Hippocampal formation (tissue), 2 donors: ENCODE measurements at places on chromosomes 7 and 10.

- no peak for DNase-seq
These were observed 15.2 kb upstream of the COMTD1 start for GRCh38 chr10:75250934-75251333.

- DNase-seq, result no peak
These were observed 83.2 kb downstream of the USP6NL start for GRCh38 chr10:11528286-11528685.

- DNase-seq, result no peak
These were observed 267.2 kb downstream of the GLRX3 start for GRCh38 chr10:130403153-130404075.

DNA sequence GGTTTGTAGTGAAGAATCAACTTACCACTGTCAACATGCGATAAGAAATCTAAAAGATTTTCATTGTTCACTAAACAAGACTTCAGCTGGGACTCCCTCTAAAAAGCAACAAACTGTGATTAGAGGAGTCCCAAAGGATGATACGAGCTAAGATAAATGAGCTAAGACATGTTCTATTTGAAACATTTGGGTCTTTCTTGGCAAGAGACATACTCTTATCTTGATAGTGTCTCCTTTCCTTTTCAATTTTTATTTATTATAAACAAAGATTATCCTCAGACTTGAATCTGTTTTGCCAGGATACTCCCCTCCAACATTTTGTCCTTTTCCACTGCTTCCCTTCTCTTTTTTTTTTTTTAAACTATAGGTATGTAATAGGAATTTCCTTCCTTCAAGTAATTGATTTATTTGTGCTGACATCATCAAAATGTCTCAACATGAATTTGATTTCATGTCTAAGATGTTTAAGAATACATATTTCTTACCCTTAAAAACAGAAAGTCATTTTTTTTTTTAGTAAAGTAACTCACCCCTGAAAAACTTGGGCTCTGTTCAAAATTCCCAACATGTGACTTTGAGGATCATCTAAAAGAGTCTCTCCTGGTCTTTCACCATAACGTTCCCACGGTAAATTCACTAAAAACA lies 158.4 kb upstream of the NRP1 start:
- DNase-seq, result no peak

DNA sequence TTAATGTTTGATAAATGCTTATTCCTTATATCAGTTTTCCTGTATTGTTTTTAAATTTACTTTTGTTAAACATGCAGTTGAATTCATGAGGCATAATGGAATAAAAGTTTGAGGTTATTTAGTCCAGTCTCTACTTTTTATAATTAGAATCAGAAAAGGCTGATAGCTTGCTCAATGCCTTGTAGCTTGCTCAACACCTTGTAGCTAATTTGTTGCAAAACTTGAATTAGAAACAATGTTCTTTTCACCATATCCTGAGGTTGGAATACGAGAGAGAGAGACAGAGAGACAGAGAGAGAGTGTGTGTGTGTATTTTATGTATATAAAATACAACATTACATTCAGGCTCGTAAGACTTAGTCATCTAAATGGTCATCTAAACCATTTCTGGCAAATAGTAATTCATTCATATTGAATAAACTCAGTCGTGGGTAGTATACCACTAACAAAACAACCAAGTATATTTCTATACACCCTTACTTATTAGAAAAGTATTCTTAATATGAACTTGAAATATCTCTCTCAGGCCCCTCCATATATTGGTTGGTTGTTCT lies 243.5 kb downstream of the ADK start:
- DNase-seq, result no peak

DNA sequence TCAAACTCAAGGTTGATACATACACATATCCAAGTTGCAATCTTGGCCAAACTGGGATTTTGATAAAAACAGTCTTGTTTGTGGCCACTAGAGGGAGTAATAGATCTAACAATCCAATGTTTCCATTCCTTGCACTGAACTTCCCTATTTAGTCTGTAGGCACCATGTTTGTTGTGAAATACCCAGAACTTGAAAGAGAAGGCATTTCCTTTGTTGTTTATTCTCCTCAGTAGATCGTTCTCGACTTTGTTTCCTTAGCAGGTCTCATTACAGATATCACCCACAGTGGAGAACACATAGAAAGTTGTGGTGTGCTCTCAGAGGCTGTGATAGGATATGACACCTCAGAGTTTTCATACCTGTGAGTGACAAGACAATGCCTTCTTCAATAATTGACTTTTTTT lies 70.3 kb upstream of the MXI1 start:
- peak; percentile 96 for DNase-seq

DNA sequence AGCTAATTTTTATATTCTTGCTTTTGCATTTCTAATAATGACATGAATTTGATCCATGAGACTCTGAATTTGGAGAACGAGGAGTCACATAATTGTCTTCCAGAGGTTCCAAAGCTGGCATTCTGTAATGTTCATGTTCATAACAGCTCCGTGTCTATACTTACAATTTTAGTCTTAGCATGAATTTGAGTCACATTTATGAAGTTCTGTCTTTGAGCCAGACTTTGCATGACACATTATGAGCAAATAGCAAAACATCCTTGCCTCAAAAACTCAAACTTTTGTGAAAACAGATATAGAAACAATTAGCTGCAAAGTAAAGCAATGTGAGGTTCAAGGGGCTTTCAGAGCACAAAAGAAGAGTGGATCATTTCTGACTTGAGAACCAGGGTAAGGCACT lies 44.5 kb upstream of the CAV2 start:
- DNase-seq, result no peak

DNA sequence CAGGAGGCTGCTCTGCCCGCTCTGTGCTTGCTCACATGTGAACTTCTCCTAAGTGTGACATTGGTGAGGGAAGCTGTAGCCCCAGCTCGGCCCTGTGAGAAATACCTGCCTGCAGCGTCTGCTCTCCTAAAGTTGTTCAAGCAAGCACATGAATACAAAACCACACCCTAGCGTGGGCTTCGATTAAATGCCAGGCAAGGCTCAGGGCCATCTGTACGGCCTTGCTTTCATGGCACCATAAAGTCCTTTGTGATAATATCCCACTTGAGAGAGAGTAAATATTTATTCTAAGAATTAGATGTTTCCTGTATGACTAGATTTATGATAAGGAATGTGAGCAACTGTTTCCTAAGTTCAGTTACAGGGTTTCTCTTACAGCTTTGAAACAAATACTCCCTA lies 262.8 kb upstream of the KLF14 start:
- no peak for DNase-seq

DNA sequence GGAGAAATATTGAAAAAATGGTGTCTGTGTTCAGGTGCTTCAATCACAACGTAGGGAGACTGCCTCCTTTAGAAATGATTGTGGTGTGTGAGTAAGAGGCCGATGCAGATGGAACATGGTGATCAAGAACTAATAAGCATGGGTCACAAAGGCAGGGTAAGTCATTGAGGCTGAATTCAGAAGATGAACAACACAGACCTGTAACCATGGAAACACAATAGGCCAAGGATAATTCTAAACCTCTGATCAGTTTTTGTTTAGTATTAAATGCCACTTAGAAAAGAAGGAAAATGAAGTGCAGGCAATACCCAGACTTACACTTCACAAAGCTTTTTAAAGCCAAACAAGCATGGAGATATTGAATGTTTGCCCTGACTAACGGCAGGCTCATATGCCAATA lies 32.8 kb upstream of the TAS2R16 start:
- no peak for DNase-seq

GRCh38 chr10:124091646-124092249 lies 1.6 kb downstream of the CHST15 start:
- no peak for DNase-seq

GRCh38 chr7:80905334-80905733 lies 13.5 kb downstream of the SEMA3C start:
- no peak for DNase-seq

GRCh38 chr10:132765435-132765834 lies 20.5 kb downstream of the NKX6-2 start:
- DNase-seq, result peak; percentile 35

GRCh38 chr7:767941-768731 lies 41.1 kb upstream of the PRKAR1B start:
- DNase-seq, result no peak

GRCh38 chr7:148911626-148912025 lies 27.5 kb upstream of the EZH2 start:
- DNase-seq, result no peak

DNA sequence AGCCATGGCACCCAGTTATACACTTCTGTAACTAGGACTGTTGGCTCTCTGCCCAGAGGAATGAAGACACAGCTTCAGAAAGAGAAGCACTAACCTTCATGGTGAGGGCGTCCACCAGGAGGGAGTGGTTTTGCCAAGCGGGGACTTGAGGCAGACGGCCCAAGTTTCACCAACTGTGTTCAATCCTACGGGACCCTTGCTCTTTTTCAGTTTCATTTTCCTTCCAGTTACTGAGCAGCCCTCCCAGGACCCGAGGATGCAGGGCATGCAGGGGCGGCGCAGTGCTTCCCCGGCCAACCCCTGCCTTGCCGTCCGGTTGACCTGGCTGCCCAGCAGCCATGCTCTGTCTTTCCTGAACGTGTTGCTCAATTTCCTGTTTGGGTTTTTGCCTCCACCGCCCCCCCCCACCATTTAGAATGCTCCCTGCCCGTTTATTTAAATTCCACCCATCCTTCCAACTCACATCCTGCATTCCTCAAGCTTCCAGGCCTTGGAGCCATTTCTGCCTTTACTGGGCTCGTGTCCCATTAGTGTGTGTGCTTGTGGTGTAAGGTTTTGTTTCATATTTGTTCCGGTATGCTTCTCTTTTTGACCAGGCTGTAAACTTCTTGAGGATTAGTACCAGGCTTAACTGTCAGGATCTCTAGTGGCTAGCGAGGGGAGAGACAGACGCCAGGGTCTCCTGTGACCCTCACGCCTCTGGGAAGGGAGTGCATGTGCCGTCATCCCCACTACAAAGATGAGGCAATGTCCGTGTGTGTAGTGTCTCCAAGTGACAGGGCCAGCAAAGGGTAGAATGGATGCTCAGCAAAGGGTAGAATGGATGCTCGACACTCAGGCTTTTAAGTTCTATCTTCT lies 31.6 kb downstream of the IL15RA start:
- peak; percentile 27 for DNase-seq

DNA sequence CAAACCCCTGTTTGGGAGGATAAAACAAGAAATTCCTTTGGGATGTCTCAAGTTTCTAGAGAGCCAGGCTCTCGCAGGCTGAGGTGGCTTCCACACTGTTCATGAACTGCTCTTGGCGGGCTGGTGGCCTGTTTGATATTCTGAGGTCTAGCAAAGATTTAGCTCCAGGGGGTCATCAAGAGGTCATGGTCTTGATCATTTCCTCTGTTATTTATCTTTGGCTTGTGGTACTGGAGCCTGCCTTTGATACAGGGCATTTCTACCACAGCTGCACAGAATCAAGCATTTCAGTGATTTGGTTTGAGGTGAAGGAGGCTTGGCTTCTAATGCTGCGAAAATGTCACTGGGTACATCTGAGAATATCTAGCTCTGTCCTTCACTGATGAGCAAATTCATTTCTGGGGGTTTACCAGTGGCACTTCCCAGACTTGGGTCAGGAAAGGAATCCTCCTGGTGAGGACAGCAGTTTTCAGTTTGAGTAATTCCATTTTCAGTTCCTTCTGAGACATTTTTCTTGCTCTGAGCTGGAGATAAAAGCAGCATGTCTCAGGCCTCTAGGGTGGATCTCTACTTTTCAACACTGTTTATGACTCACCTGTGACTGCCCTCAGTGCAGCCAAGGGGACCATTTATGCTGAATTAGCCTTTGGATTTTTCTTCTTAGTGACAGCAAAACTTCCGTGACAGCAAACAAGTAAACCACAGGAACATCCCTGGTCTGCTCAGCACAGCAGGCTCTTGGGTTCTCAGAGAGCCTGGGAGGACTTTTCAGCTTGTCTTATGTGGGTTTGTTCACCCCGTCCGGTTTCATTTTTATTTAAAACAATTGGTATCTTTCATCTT lies 312.0 kb downstream of the RNLS start:
- no peak for DNase-seq

- DNase-seq, result no peak
These were observed 81.5 kb downstream of the ARL4A start for GRCh38 chr7:12768948-12769347.

DNA sequence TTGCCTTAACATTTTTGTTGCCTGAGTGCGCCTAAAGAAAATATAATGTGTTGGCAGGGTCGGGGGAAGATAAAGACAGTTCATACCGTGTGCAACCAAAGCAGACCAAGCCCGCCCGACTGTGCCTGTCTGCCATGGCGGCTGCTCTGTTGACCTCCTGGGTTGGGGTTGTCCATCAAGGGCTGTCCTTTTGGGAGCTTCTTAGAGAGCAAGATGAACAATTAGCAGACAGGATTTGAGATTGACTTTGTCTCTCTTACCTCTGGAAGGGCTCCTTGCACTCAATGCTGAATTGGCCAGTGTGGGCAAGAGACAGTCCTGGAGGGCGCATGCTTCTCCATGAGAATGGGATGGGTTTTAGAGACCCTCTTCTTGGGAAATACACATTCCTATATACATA lies 319.6 kb downstream of the GLRX3 start:
- no peak for DNase-seq
